ENCODE measurements at places on chromosomes 3 and 15.

GRCh38 chr3:174419216-174419615 lies 439.9 kb upstream of the NAALADL2 start:
- DNase-seq: no peak

- DNase-seq: no peak
Measured at GRCh38 chr3:124407260-124407659, 323.0 kb upstream of the UMPS start.

DNA sequence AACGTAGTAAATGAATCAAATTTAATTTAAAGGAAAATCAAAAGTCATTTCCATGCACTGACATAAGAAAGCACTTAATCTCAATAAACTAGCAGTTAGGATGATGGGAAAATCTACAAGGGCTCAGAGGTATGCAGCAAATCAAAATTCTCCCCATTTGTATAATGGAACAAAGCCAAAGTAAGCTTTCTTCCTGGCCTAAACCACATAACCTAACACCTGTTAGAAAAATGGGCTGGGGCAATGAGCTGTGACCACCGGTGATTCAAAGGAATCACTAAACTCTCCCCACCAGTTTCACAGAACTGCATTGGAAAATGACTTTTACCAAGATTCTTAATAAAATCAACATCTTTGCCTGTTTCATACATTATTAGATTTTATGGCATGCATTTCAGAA lies 1024.3 kb downstream of the FHIT start:
- no peak for DNase-seq

GRCh38 chr3:81823882-81824395 lies 62.5 kb upstream of the GBE1 start:
- no peak for DNase-seq

- no peak for DNase-seq
Measured at GRCh38 chr15:37015035-37015434, 85.3 kb downstream of the MEIS2 start.

DNA sequence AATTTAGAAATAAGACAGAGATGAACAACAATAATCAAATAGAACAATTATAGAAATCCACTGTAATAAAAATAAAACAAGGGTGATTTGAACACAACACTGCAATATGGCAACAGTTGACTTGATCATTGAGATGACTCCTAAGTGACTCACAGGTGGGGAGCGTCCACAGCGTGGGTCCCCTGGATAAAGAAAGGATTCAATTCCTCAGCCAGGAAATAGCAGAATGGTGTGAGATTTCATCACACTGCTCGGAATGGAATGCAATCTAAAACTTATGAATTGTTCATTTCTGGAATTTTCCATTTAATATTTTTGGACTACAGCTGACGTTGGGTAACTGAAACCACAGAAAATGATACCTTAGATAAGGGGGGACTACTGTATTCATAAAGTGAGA lies 82.0 kb downstream of the CNTN3 start:
- no peak for DNase-seq

DNA sequence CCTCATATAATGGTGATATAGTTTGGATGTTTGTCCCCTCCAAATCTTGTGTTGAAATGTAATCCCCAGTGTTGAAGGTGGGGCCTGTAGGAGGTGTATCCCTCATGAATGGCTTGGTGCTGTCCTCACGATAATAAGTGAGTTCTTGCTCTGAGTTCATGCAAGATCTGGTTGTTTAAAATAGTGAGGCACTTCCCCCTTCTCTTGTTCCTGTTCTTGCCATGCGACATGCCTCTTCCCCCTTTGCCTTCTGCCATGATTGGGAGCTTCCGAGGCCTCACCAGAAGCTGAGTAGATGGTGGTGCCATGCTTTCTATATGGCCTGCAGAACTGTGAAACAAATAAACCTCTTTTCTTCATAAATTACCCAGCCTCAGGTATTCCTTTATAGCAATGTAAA lies 39.2 kb downstream of the REC114 start:
- no peak for DNase-seq

- no peak for DNase-seq
Measured at GRCh38 chr3:32366638-32367397, 24.8 kb upstream of the CMTM7 start.
